SHP77 treated with DMSO at 0.1 percent for 48 hours (cell line): ENCODE measurements at places on chromosomes 16 and 17.

DNA sequence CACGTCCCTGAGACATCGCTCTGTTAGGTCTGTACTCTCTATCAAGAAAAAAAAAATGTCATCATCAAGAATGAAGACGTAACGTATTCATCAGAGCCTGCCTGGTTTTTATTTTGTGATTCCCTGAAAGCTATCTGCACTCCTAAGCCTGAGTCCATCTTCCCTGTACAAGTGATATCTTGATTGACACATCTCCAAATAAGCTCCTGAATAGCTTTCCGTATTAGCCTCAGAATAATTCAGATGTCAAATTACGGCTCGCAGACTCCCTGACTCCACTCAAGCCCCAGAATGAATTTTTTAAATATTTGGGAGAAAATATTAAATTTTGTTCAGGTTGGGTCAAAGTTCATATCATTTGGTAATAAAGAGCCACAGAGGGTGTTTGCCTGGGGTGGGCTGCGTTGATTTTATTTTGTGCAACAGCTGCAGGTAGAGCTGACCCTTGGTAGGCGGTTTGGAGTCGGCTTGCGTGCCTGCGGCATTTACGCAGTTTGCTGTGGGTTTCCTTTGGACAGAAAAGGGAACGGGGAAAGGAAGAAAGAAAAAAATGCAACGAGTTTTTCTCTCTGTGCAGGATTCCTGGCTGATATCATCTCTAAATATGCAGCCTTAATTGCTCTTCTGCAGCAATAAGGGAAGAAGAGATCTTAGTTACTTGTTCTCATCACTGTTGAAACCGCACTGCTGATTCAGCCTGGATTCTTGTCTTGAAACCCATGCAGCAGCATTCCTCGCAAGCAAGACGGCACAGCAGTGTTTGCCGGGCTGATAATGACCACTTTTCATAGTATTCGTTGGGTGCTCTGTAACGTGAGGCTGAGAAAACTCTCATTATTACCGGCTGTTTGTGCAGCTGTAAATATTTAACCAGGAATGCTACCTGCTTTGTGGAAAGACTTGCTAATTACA lies 114.7 kb downstream of the IRX3 start:
- DNase-seq, result no peak

DNA sequence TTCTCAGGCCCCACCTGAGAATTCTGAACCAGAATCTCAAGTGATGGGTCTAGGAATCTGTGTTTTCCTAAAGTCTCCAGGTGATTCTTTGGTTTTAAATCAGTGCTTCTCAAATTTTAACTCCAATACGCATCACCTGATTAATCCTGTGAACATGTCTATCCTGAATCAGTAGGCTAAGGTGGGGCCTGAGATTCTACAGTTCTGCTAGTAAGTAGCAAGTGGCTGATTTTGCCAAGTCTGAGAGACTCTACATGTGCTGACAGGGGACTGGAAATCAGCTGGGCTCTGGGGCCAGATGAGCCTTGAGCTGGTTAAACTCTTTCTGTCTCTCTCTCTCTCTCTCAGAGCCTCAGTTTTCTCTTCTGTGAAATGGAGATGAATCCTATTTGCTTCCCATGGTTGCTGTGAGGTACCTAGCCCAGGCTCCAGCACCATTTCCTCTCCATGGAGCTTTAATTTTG lies 9.0 kb downstream of the CCR7 start:
- no peak for DNase-seq

- DNase-seq, result no peak
Observed at GRCh38 chr17:57486882-57487301, 230.6 kb downstream of the MSI2 start.

DNA sequence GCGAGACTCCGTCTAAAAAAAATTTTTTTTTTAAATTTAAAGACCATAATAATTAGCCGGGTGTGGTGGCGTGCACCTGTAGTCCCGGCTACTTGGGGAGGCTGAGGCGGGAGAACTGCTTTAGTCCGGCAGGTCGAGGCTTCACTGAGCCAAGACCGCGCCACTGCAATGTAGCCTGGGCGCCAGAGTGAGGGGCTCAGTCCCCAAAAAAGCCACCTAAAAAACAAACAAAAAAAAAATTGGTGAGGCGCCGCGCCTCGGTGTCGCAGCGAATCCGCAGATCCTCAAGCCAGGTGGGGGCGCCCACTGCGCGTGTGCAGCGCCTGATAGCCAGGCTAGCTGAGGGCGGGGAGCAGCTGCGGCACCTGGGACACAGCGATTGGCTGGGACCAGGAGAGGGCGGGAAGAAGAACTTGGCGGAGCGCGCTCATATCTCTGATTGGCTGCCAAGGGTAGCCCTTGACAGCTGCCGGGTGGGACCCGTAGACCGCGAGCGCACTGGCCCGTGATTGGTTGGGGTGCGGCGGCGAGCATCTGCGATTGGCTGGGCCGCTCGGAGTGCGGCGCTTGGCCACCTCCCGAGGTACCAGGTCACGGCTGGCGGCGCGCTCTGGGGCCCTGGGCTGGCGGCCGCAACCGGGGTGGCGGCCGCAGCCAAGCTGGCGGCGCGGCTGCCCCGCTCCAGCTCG lies 9.0 kb upstream of the CLDN9 start:
- DNase-seq, result peak; percentile 93

DNA sequence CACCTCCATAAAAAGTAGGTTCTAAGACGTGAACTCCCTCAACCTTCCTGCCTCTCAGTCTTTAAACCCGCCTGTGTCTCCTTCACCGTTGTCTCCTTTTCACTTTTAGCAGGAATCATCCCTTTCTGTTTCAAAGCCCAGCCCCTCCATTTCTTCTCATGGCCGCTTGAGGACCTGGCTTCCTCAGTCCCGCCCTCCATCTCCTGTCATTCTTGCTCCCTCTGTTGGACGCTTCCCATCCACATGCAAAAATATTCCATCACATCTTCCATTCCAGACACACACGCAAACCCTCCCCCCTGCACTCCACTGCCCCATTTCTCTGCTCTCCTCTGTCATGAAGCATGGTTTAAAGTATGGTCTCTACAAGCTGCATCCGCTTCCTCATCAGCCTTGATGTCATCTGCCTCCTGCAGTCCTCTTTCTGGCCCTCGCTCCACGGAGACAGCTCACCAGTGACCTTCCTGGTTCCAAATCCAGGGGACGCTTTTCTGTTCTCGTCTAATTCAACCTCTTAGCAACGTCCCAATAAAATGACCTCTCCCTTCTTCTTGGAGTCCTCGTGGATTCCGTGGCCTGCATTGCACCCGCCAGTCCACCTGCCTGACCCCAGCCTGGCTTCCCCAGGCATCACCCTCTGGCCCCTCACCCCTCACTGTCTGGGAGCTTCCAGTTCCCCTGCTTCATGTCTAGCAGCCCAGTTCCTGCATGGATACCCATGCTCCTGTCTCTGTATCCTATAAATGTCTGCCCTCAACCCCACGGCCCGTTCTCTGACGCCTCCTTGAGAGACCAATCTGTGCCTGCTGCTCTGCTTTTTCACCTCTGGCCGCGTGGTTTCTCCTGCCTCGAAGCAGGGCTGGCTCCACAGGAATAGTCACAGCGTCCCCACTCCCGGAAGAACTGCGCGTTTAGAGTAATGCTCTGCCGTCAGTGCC lies 26.2 kb downstream of the ANKRD40 start:
- DNase-seq, result peak; percentile 71

GRCh38 chr17:70169709-70170597 lies 621 bp downstream of the KCNJ2 start:
- DNase-seq, result peak; percentile 58

DNA sequence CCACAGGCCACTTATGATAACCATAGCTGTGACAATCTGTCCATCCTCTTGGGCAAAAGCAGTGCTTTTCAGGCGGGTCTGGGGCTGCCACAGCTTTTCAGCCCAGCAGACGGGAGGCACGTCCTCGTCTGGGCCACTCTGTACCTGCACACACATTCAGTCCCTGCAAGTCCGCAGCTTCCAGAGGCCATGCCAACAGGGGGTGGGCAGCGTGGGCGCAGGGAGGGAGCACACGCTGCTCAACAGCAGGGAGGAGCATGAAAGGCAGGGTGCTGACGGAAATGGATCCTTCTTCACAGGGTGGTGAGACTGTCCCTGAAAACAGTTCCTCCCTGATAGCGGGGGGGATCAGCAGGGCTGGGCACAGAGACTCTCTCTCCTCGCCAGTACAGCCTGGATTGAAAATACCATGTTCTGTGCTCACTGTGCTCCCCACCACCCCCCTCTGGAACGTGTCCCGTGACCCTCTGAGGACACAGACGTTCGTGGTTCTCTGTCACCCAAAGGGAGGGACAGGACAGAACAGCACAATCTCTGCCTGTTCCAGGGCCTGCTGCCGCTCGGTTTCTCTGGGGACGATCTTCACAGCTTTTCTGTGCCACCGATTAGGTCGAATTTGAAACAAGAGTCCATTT lies 41.7 kb downstream of the PEMT start:
- DNase-seq, result no peak

DNA sequence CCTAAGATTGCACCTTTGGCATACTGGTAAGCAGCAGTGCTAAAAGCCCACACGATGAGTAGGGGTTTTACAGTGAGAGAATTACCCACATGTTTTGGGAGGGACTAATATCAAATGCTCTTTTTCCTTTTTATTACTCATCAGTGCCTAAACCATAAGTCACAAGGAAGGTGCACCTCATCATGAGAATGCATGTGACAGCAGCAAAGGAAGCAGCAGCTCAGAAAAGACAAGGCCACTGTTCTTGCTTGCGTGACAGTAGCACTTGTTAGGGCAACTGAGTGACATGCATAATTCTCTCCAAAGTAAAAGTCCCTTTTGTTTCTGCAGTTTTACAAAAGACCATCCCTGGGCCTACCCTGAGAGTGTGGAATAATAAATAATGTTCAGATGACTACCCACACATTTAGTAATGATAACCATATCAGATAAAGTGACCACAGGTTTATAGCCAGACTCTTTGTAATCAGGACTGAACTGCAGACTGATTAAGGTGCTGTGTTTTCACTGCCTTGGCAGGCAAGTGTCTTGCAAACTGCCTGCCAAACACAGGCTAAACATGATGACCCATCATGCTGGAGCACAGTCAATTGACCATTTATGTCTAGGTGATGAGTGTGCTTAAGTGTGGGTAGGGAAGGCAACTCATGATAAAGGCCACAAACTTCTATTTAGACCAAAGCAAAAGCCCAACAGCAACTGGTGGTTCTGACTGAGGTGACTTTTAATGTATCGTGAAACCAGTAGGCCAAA lies 1751.4 kb downstream of the TP53TG3F start:
- DNase-seq, result peak; percentile 66

DNA sequence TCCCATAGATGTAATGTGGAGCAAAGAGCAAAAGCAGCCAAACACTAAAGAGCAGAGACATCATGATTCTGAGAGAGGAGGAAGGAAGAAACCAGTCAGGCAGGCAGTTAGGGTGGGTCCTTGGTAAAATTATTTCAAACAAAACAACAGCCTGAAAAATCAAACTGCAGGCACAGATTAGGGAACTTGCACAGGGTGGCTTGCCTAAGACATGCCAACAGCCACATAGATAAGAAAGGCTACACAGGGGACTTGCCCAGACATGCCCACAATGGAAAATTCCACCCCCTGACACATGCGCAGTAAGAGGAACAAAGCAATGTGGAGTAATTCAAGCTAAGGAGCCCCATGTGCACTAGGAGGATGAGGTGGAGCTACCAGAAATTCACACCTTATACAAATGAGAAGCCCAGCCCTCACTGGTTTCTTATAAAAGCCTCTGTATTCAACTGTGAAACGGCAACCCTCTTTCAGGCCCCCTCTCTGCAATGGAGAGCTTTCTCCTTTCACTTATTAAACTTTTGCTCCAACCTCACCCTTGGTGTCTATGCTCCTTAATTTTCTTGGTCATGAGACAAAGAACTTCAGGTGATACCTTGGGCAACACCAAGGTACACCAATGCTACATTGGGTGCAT lies 7.3 kb upstream of the GAS7 start:
- no peak for DNase-seq

- no peak for DNase-seq
Observed at GRCh38 chr17:71632328-71632727, 488.5 kb upstream of the SOX9 start.

- DNase-seq, result no peak
Observed at GRCh38 chr16:72025404-72026114, 17.0 kb downstream of the DHODH start.

DNA sequence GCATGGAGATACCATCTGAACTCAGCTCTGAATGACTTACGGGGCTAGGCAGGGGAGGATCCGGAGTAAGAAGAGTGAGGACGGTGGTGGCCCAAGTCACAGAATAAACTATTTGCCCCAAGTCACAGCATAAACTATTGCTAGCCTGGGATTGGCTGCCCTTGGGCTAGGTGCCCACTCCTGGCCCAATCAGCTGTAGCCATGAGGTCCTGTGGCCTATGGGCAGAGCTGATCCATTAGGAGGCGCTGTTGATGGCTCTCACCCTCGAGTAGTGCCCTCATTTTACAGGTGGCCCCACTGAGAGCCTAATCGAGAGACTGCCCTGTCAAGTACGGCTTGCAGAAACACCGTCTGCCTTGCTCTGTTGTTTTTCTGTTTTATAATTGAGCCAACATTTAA lies 62.3 kb upstream of the ZNF423 start:
- DNase-seq, result no peak

GRCh38 chr17:66469890-66470289 lies 167.5 kb downstream of the PRKCA start:
- no peak for DNase-seq

DNA sequence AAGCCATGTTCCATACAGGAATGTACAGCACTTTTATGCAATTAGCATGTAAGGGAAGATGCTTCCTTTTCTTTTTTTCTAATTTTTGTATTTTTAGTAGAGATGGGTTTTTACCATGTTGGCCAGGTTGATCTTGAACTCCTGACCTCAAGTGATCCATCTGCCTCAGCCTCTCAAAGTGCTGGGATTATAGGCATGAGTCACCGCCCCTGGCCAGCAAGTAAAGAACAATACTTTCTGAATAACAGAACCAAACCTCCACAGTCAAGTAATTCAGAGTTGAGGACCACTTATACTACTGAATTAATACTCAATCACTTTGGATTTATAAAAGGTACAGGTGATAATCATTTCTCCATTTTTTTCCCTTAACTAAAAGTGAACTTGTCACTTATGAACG lies 13.0 kb downstream of the C16orf87 start:
- DNase-seq, result no peak

DNA sequence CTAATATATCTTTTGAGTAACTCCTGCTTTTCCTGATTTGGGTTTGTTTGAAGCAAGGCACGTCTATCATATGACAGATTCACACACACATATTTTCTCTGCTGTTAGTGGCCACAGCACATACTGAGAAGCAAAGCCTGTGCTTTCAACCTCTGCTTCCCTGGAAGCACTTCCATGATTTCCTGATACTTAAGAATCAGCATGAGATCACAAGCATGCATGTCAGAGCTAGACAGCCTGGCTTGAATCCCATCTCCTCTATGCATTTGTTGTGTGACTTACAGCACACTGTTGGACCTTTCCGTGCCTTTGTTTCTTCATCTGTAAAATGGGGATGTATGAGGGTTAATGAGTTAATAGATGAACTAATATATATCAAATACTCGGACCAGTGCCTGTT lies 151.1 kb upstream of the NOL11 start:
- no peak for DNase-seq

DNA sequence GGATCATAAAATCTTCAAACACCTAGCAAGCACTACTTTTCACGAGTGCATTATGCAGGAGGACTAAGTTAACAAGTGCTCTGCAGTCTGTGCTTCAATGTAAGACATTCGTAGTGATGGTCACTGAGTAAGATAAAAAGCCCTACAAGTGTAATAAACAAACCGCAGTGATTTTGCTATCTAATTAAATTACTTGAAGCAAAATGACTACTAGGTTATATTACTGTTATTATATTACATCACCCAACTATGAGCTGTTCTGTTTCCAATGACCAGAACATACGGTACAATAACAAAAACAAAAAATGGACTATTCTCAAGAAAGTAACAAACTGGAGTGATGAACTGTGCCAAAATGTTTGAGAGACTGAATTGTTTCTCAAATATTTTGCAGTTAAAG lies 11.2 kb downstream of the KLHL10 start:
- no peak for DNase-seq
